ENCODE measurements at places on chromosomes 1 and 21.

- DNase-seq: no peak
These were observed 9.6 kb downstream of the NES start for GRCh38 chr1:156667610-156667967.

GRCh38 chr1:224533517-224533916 is 82.6 kb upstream of the CNIH3 start:
- DNase-seq: no peak

GRCh38 chr1:16076031-16076864 is 2.8 kb upstream of the FAM131C start:
- DNase-seq: no peak

DNA sequence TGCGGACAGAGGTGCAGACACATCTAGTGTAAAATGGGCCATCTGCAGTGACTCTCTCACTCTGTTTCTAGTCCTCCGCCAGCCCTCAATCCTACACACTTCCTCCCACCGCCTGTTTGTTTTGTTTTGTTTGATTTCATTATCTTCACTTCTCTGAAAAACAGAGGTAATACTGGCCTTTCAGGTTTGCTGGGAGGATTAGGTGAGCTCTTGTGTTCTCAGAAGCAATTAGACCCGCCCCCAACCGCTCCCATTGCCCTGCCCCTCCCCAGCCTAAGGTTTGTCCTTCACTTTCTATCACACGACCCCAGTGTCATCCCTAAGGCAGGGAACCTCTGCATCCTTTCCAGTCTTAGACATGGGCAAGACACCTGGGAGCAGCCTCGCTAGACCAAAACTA is 43.2 kb upstream of the TACSTD2 start:
- DNase-seq: no peak

DNA sequence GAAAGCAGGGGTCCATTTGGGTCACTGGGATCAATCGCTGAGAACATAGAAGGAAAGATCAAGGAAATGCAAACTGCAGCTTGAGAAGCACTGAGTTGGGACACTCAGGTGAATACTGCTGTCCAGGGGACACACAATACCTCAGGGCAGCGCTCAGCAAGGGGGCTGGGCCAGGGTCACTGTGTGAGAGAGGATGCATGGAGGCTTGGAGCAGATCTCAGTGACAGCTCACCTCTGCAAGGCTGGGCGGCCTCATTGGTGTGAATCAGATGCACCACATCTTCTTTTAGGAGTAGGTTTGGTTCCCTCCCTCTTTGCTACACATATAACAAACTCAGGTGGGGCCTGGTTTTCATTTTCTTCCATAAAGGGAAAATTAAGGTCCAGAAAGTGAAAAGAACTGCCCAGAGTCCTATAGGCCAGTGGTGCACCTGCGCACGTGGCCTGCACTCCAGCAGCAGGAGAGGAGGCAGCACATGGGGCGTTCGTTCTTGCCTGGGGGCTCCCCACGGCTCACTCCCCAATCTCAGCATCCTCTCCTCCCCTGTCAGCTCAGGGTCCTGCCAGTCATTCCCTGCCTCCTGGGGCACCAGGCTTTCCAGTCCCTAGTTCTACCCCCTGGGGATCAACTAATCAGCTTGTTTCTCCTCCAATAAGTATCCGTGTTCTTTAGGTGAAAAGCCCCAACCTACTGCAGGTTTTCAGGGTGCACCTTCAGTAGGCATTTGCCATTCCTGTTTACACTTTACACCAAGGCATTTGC is 1.5 kb downstream of the A3GALT2 start:
- DNase-seq: no peak

DNA sequence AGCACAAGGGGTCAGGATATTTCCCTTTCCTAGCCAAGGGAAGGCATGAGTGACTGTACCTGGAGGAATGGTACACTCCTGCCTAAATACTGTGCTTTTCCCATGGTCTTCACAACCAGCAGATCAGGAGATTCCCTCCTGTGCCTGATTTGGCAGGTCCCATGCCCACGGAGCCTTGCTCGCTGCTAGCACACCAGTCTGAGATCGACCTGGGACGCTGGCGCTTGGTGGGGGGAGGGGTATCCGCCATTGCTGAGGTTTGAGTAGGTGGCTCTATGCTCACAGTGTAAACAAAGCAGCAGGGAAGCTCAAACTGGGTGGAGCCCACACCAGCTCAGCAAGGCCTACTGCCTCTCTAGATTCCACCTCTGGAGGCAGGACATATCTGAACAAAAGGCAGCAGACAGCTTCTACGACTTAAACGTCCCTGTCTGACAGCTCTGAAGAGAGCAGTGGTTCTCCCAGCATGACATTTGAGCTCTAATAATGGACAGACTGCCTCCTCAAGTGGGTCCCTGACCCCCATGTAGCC is 486.0 kb upstream of the CHRM3 start:
- no peak for DNase-seq

DNA sequence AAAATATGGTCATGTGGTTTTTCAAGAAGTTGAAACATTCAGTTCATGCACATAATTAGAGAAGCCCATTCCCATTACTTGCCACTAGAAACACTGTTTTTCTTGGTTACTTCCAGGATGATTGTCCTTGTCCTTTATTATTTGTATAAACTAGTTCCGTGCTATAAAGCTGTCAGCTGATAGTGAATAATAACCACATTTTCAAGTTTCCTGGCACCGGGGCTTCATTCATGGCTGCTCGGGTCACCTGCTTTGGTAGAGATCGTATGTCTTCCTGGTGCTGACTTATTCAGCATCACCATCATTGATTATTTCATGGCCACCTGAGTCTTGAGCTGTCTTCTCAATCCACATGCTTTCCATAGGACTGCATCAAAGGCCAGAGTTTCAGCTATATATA is 62.9 kb upstream of the ZNF326 start:
- DNase-seq: no peak
